Vagina (tissue), 2 donors: ENCODE measurements at places on chromosomes 2 and 18. TPM values are rescaled to one million over a fixed set of nuclear protein-coding genes. Genes with fewer than 3 reads are reported as not detected.

The EN1 gene
- total RNA-seq: not detected

The POLE4 gene
- total RNA-seq: 21.6 TPM

The LAMA1 gene
- 1.5 TPM for total RNA-seq

The FAM237A gene
- total RNA-seq: not detected

The ANKRD62 gene
- 1.2 TPM for total RNA-seq

The PDE11A gene
- total RNA-seq: 0.25 TPM

The TMEM185B gene
- 29.5 TPM for total RNA-seq

The TWIST2 gene
- total RNA-seq: 214 TPM

The CXCR1 gene
- total RNA-seq: 0.49 TPM

The LRP2 gene
- total RNA-seq: not detected

The GPR45 gene
- not detected for total RNA-seq

The ABHD1 gene
- not detected for total RNA-seq

The TLX2 gene
- 6.6 TPM for total RNA-seq
